Activated CD4-positive, alpha-beta T cell treated with anti-CD3 and anti-CD28 coated beads for 36 hours (primary cell): ENCODE measurements at places on chromosomes 4 and X. TPM values are rescaled to one million over a fixed set of nuclear protein-coding genes. Genes with fewer than 3 reads are reported as not detected.

CT83 gene
- not detected for total RNA-seq

XG gene
- not detected for total RNA-seq

GLRB gene
- total RNA-seq: not detected

SHOX gene
- not detected for total RNA-seq

SPANXN4 gene
- total RNA-seq: not detected

CT45A1 gene
- total RNA-seq: not detected

DLG3 gene
- 27.8 TPM for total RNA-seq

KDR gene
- total RNA-seq: not detected

USP26 gene
- total RNA-seq: not detected

DMRTC1B gene
- total RNA-seq: 0.18 TPM

GRIA2 gene
- not detected for total RNA-seq

GRCh38 chr4:145279122-145279960, 99.0 kb upstream of the OTUD4 start:
- H3K27me3 ChIP-seq: peaks cover 10% of the 10 kb centered on the region
- no peak overlapping the region for H3K27ac ChIP-seq
- no peak overlapping the region for H3K4me3 ChIP-seq
- no peaks in the 10 kb centered on the region for H3K36me3 ChIP-seq
- DNase-seq: no peak

DNA sequence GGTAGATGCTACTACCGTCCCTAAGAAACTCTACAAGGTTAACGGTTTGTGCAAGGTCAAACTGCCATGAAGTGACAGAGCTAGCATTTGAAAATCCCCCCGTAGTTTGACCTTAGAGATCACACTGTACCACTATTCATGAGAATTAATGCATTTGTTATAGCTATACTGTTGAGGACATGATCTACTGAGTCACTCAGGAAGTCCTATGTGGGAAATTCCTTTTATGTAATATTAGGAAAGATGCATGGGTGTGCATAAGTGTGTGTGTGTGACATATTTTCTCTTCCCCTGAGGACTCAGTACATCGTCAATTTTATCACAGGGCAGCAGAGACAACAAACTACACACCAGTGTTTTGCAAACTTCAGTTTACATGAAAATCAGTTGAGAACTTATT, 141.1 kb downstream of the FBXW7 start:
- H3K4me3 ChIP-seq: no peak overlapping the region
- peaks cover 7% of the 10 kb centered on the region for H3K36me3 ChIP-seq
- no peak overlapping the region for H3K27ac ChIP-seq
- no peak for DNase-seq
- peaks cover 28% of the 10 kb centered on the region for H3K4me1 ChIP-seq
- H3K27me3 ChIP-seq: no peaks in the 10 kb centered on the region

- no peak for DNase-seq
- no peaks in the 10 kb centered on the region for H3K36me3 ChIP-seq
- no peak overlapping the region for H3K27ac ChIP-seq
- H3K27me3 ChIP-seq: no peaks in the 10 kb centered on the region
- no peak overlapping the region for H3K4me3 ChIP-seq
Measured at GRCh38 chr4:16496501-16496900, 270.2 kb upstream of the TAPT1 start.

DNA sequence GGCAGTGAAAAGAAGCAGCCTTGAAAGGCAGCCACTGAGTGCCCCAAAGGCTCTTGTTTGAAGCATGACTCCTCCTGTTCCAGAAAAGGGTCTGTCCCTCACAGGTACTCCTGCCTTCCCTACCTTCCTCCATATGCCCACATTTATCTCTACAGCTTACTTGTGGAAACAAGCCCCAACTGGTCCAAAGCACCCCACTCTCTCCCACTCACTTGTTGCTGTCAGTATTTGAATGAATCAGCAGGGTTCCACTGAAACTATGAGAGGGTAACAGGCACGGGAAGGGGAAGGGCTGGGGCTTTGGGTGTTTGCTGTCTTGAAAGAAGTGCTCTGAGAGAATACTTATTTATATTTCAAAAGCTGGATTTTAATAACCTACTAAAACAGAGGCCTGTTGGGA, 34.9 kb downstream of the GPR143 start:
- peak; percentile 10 for DNase-seq
- peaks cover 2% of the 10 kb centered on the region for H3K27me3 ChIP-seq
- peaks cover 6% of the 10 kb centered on the region for H3K4me1 ChIP-seq
- H3K27ac ChIP-seq: no peak overlapping the region
- no peak overlapping the region for H3K4me3 ChIP-seq

GRCh38 chr4:26135331-26135730, 185.5 kb upstream of the RBPJ start:
- H3K27ac ChIP-seq: no peak overlapping the region
- peaks cover 42% of the 10 kb centered on the region for H3K4me1 ChIP-seq
- peaks cover 2% of the 10 kb centered on the region for H3K27me3 ChIP-seq
- no peaks in the 10 kb centered on the region for H3K36me3 ChIP-seq
- DNase-seq: no peak
- H3K4me3 ChIP-seq: no peak overlapping the region

DNA sequence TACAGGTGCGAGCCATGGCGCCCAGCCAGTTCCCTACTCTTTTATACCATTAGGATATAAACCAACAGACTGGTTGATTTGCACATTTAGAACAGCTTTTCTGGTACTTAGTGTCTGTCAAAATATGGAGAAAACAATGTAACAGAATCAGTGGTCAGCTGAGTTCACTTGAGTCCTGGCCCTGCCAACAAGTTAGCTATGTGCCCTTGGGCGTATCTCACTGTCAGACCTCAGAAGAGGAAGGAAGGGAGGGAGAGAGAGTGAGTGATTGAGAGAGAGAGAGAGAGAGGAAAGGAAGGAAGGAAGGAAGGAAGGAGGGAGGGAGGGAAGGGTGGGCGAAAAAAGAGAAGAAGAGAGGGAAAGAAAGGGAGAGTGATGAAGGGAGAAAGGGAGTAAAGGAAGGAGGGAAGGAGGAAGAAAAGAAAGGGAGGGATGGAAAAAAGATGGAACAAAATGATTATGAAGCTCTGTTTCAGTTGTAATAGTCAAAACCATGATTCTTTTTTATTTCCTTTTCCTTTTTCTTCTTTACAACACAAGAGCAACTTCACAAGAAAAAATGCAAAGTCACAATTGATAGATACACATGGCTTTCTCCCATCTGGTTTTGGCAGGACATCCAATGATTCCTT, 55.7 kb upstream of the PDGFRA start:
- H3K27me3 ChIP-seq: peaks cover 6% of the 10 kb centered on the region
- H3K27ac ChIP-seq: no peak overlapping the region
- DNase-seq: no peak
- no peak overlapping the region for H3K4me3 ChIP-seq
- H3K36me3 ChIP-seq: no peaks in the 10 kb centered on the region

DNA sequence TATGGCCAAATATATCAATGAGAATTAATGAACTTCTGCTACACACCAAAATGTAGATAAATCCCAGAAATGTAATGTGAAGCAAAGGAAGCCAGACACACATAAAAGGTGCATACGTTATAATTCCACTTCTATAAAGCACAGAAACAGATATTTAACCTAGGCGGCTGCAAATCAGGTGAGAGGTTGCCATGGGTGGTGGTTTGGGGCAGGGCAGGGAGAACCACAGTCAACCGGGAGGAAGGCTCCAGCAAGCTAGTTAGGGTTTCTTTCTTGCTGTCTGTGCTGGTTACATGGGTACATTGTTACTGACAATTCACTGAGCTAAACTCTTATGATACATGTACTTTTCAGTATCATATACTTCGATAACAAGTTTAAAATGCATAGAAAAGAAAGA, 9.7 kb upstream of the PPARGC1A start:
- no peak for DNase-seq
- no peak overlapping the region for H3K4me3 ChIP-seq
- H3K27me3 ChIP-seq: no peaks in the 10 kb centered on the region
- no peak overlapping the region for H3K27ac ChIP-seq

GRCh38 chr4:126916626-126917140, 716.1 kb upstream of the INTU start:
- H3K4me3 ChIP-seq: no peak overlapping the region
- H3K36me3 ChIP-seq: no peaks in the 10 kb centered on the region
- no peaks in the 10 kb centered on the region for H3K4me1 ChIP-seq
- DNase-seq: no peak
- H3K27me3 ChIP-seq: no peaks in the 10 kb centered on the region

DNA sequence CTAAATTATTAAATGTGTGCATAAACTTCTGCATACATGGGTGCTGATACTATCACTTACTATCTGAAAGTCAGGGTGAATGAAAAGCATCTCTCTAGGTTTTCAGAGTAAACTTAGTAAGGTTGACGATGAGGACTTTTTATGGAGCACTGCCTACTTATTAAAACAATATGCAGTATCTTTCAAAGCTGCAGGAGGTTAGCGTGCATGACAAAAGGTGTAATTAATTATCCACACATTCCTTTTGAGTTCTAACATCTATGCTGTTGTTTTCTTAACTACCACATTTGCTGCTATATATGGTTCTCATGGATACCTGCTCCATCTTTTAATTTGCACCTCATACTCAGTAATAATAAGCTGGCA, 256.2 kb downstream of the FSTL5 start:
- no peaks in the 10 kb centered on the region for H3K4me1 ChIP-seq
- H3K36me3 ChIP-seq: no peaks in the 10 kb centered on the region
- DNase-seq: no peak

GRCh38 chr4:110160618-110161017, 37.8 kb downstream of the ELOVL6 start:
- peaks cover 23% of the 10 kb centered on the region for H3K4me1 ChIP-seq
- no peaks in the 10 kb centered on the region for H3K27me3 ChIP-seq
- H3K27ac ChIP-seq: no peak overlapping the region
- peaks cover 20% of the 10 kb centered on the region for H3K36me3 ChIP-seq

DNA sequence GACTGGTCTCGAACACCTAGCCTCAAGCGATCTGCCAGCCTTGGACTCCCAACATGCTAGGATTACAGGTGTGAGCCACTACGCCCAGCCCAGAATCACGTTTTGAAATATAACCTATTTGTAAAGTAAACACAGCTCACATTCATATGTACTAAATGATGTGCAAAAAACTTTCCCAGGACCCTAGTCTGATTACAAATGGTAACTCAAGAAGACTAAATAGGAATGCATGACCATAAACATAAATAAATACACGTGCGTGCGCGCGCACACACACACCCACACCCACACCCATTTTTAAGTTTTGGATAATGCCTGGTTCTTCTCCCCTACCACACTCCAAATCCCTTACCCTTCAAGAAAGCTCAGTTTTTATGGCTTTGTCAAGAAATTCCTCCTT, 163.9 kb downstream of the NR3C2 start:
- H3K27me3 ChIP-seq: no peaks in the 10 kb centered on the region
- DNase-seq: no peak
- peaks cover 3% of the 10 kb centered on the region for H3K36me3 ChIP-seq
- no peak overlapping the region for H3K27ac ChIP-seq
- H3K4me1 ChIP-seq: peaks cover 13% of the 10 kb centered on the region
- H3K4me3 ChIP-seq: no peak overlapping the region

- no peaks in the 10 kb centered on the region for H3K4me1 ChIP-seq
- H3K36me3 ChIP-seq: no peaks in the 10 kb centered on the region
- no peak for DNase-seq
- H3K4me3 ChIP-seq: no peak overlapping the region
- H3K27ac ChIP-seq: no peak overlapping the region
- H3K27me3 ChIP-seq: no peaks in the 10 kb centered on the region
Measured at GRCh38 chr4:169342906-169343564, 72.3 kb upstream of the SH3RF1 start.

- H3K4me1 ChIP-seq: no peaks in the 10 kb centered on the region
- H3K27ac ChIP-seq: no peak overlapping the region
- no peaks in the 10 kb centered on the region for H3K27me3 ChIP-seq
- no peak overlapping the region for H3K4me3 ChIP-seq
- no peak for DNase-seq
Measured at GRCh38 chr4:177093964-177094363, 215.7 kb upstream of the NEIL3 start.

DNA sequence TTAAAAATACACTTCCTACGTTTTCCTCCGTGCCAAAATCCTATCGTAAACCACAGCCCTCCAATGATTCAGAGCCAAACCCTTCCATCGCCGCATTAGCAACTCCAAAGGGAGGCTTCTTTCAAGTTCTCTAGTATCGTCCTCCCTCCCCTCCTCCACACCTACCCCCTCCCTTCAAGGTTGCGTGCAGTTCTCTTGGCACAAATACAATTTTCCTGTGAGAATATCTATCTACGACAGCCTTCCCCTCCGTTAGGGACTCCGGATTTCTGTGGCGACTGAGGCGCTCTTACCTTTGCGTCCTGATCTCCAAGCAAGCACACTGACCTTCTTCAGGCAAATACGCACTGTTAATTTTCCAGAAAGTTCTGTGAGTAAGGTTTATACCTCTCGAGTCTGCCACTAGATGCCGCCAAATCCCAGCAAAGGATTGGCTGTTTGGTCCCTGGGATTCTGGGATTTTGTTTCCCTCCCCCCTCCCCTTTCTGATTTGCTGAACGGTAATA, 1.2 kb upstream of the MORF4L2 start:
- no peak overlapping the region for H3K27ac ChIP-seq
- H3K27me3 ChIP-seq: no peaks in the 10 kb centered on the region
- DNase-seq: peak; percentile 73
- peaks cover 17% of the 10 kb centered on the region for H3K36me3 ChIP-seq

GRCh38 chr4:124450851-124451250, 261.7 kb downstream of the ANKRD50 start:
- no peaks in the 10 kb centered on the region for H3K27me3 ChIP-seq
- H3K4me1 ChIP-seq: no peaks in the 10 kb centered on the region
- H3K4me3 ChIP-seq: no peak overlapping the region

- no peak overlapping the region for H3K4me3 ChIP-seq
- H3K27me3 ChIP-seq: no peaks in the 10 kb centered on the region
- no peaks in the 10 kb centered on the region for H3K4me1 ChIP-seq
- no peak for DNase-seq
Measured at GRCh38 chr4:94947681-94948108, 189.9 kb downstream of the BMPR1B start.

DNA sequence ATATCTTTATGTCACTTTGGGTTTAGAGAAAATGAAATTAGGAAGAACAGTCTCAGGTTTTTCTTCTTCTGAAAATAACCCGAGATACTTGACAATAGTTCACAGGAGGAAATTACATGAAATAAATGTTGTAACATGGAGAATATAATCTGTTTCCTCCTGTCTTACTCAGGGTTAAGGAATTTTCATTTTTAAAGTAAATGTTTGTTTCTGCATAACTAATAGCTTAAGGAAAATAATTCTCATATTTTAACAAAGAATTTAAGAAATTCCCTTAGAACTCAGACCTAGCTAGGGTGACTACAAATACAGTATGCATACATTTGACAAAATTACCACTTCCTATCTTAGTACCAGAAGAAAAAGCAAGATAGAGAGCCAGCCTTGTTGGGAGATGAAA, 17.2 kb upstream of the SPRY1 start:
- no peaks in the 10 kb centered on the region for H3K36me3 ChIP-seq
- no peak overlapping the region for H3K4me3 ChIP-seq
- H3K4me1 ChIP-seq: no peaks in the 10 kb centered on the region
- H3K27ac ChIP-seq: no peak overlapping the region
